ENCODE measurements at places on chromosomes 11 and 22.

GRCh38 chr22:46866591-46866990 is 104.1 kb downstream of the TBC1D22A start:
- DNase-seq = no peak

DNA sequence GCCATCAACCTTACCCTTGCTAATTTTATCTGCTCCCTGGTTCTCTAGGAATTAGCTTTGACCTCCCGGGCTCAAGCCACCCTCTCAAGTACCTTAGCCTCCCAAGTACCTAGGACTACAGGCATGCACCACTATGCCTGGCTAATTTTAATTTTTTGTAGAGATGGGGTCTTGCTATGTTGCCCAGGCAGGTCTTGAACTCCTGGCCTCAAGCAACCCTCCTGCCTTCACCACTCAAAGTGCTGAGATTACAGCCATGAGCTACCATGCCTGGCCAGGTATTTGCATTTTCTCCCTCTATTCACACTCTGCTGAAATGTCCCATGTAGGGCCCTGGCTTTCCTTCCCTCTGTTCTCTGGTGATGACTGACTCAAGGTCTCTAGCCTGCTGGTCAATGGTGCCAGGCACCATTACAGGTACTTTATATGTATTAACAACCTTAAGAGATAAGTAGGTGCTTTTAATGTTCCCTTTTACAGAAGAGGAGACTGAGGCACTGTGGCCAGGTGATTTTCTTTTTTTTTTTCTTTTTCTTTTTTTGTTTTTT is 8.5 kb upstream of the WDR74 start:
- no peak for DNase-seq

DNA sequence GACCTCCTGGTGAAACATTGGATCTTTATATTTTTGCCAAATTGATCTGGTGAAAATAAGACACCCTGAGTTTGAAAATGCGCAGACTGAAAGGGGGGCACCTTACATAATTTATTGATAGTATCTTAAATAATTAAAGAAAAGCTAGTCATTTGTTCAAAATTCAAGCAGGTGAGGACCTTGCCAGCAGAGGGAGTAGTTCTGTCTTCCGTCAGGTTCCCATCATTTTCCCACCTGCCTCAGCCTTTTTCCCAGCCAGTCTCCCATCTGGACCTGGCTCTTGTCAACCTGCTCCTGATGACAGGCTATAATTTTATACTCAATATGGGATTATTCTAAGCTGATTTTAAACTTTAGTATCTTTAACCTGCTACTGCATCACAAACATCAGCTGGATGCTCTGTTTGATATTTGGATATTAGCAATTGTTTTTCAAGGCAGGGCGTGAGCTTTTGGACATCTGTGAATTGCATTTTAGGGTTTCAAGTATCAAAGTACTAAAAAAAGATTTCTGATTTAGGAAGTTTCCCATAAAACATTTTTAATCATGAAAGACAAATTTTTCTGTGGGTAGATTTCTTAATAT is 132.0 kb downstream of the ELP4 start:
- DNase-seq = no peak

GRCh38 chr22:48104766-48105165 is 1342.3 kb downstream of the TBC1D22A start:
- DNase-seq = no peak

- no peak for DNase-seq
Observed at GRCh38 chr11:87263979-87264378, 226.2 kb downstream of the TMEM135 start.

GRCh38 chr22:50608996-50609395 is 8.4 kb downstream of the MAPK8IP2 start:
- DNase-seq = no peak

DNA sequence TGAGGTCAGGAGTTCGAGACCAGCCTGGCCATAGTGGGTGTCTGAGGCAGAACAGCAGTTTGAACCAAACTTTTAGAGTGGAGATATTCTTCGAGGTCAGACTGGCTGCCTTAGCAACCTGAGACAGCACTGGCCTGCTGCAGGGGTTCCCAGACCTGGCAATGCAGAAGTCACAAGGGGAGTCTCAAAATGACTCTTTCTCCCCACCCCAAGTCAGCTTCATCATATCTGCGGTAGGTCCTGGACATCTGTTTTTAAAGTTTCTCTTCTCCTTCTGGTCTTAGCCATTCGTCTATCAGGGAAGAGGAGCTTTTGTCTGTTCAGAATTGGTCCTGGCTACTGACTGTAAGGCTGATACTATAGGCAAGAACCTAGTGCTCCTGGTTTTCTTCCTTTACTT is 14.5 kb upstream of the CLMP start:
- DNase-seq = no peak

- DNase-seq = no peak
Observed at GRCh38 chr11:27673979-27674663, 26.1 kb downstream of the BDNF start.

All from C1 segment of cervical spinal cord (tissue), 14 donors.